Stimulated activated naive CD8-positive, alpha-beta T cell treated with anti-CD3 and anti-CD28 coated beads, Interleukin-15, Interleukin-2, amounts not matched to agents 100 U/mL and 50 U/mL, for 24 hours (primary cell): ENCODE measurements at places on chromosomes 4 and X.

DNA sequence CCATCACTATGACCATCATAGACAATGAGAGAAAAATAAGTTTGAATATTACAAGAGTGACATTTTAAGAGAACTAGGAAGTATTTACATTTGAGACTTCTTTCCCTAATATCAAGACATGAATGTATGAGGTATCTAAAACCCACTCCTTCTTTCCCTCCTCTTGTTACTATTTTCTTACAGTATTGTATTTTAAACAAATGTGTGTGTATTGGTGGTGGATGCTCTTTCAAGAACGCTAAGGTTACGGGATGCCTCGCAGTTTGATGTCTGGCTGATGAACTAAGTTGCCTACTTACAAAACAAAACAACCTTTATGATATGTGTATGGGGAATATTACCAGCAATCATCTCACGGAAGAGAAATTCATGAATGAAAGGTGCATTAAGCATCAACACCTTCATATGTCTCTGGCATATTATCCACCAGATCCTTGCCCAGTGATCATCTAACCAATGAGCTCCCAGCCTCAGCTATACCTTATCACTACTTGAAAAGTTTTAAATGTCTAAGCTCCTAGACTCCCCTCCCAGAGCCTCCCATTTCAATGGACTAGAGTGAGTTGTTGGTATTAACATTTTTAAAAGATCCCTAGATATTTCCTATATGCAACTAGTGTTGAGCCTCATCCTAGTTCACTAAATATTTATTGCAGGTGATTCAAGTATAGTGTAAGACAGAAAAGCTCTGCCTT lies 10.6 kb downstream of the AREG start:
- DNase-seq, result no peak

DNA sequence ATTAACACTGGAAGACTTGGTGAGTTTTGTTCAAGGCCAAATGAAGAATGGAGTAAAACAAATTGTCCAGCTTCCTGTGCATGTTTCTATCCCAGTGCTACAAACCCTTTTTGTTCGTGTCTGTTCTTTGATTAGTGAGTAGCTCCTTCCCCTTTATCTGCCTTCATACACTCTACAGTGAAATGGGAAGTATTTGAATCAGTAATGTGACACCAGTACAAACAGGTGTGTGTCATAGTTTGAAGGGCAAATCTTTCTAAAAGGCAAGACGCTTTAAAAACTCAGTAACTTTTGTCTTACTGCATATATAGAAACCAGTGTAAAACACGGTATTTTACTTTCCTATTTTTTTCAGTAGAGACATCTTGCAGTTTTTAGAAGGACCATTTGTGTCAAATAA lies 5.9 kb downstream of the ARHGEF38 start:
- DNase-seq, result no peak

GRCh38 chr4:26877961-26878360 lies 17.3 kb downstream of the STIM2 start:
- no peak for DNase-seq

GRCh38 chr4:90841676-90842075 lies 714.5 kb downstream of the CCSER1 start:
- DNase-seq, result no peak

DNA sequence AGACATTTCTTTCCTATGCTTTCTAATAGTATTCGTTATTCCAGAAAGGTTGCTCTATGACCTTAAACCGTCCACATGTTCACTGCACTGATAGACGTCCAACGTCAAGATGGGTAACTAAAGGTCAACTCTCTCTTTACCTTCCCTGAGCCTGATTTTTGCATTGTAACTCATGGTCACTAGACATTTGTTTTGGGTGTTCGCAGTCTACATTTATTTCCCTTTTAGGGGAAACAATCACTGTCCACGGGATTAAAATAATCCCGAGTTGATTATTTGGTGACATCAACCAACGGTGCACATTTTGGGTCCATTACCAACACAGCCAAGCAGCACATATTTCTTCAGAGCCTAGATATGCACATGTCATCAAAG lies 540 bp upstream of the HADH start:
- no peak for DNase-seq

DNA sequence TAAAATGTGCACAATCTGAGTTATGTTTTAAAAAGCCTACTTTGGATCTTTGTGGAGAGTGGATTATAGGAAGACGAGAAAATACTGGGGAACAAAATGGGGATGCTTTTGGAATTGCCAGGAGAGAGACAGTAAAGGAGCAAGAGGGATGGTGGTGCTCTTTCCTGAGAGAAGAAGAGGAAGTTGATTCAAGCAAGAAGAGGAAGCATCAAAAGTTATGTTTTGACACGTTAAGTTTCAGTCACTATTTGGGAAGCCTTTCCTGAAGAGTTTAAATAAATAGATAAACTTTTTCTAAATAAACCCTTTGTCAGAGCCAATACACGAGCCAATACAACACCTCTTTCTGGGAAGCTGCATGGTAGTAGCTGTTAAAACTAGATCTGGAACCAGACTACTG lies 394.1 kb downstream of the GALNTL6 start:
- DNase-seq, result no peak

DNA sequence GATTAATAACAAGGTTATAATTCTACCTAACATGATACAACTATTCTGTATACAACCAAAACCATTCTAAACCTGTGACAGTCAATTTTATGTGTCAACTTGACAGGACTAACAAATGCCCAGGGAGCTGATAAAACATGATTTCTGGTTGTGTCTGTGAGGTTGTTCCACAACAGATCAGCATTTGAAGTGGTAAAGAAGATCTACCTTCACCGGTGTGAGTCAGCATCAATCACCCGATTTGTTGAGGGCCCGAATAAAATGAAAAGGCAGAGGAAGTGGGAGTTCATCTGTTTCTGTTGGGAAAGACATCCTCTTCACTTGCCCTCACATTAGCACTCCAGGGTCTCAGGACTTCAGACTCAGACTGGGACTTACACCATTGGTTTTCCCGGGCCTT lies 187.9 kb downstream of the MAB21L2 start:
- no peak for DNase-seq

GRCh38 chr4:36292556-36293188 lies 11.3 kb downstream of the DTHD1 start:
- no peak for DNase-seq

- no peak for DNase-seq
These were observed 4.4 kb upstream of the PRDX4 start for GRCh38 chrX:23662853-23663252.

DNA sequence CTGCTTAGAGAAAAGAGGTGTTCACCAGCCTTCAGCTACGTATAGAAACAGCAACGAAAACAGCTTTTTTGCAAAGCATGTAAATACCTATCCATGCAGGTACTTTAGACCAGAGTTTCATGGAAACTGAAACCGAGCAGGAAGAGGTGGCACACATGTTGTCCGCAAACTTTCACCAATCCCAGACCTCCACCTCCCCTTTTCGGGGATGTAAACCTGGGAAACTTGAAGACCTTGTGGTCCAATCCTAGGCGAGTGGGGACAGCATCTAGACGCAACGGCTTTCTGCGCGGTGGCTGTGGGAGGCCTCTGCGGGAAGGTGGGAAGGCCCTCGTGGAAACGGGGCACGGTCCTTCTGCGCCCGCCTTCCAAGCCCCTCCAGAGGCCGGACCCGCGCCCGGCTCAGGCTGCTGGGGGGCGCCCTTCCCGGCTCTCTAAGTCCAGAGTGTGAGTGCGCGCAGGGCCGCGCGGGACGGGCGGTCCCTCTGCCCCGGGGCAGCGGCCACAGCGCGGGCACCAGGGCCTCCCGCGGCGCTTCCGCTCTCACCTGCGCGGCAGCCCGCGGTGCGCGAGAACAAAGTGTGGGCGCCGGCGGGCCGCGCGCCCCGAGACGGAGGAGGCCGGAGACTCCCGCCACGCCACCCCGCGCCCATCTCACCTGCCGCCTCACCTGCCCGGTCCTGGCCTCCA lies 830 bp upstream of the SHROOM2 start:
- no peak for DNase-seq

DNA sequence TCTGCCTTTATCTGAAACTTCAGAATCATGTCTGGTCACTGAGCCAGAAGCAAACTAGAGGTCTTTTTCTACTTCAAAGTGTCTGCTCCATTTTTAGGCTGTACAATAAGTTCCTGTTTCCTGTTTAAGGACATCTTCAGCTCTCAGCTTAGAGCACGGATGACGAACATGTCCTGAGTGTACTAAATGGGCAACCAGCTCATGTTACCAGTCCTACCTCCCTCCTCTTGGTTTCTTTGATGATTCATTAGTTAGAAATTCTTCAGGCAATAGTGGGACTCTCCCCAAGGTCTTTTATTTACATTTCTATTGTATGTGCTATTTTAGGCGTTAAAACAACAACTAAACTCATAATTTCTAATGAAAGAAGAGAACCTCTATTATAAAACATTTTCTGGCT lies 58.0 kb downstream of the ENPEP start:
- no peak for DNase-seq

DNA sequence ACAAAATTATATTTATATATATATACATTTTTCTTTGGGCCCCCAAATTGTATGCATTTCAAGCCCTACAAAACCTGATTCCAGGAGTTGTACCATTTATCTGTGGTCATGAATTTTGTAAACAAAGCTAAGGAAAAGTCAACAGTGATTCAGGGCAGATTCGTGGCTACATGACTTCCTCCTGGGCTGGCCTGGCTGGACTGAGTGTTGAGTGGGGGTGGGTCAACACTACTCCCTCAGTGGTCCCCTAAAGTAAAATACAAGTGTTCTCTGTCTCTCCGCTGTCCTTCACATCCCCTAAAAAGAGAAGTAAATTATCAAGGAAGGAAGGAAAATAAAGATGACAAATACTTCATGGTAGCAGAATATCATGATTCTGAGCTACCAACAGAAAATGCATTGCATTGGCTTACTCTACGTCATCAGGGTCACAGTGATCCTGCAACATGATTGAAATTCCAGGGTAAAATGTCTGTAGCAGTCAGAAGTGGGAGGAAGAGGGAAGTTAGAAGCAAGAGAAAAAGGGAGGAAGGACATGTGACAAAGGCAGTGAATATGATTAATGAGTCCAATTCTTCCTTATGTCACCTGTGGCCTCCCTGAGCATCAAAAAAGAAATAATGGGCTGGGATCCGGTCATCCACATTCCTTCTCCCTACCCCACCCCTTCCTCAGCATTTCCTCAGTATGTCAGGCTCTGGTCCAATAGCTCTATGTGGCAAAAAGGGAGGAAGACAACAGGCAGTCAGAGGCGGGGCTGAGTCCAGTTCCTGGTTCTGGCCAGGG lies 42.4 kb upstream of the MYOZ2 start:
- no peak for DNase-seq

DNA sequence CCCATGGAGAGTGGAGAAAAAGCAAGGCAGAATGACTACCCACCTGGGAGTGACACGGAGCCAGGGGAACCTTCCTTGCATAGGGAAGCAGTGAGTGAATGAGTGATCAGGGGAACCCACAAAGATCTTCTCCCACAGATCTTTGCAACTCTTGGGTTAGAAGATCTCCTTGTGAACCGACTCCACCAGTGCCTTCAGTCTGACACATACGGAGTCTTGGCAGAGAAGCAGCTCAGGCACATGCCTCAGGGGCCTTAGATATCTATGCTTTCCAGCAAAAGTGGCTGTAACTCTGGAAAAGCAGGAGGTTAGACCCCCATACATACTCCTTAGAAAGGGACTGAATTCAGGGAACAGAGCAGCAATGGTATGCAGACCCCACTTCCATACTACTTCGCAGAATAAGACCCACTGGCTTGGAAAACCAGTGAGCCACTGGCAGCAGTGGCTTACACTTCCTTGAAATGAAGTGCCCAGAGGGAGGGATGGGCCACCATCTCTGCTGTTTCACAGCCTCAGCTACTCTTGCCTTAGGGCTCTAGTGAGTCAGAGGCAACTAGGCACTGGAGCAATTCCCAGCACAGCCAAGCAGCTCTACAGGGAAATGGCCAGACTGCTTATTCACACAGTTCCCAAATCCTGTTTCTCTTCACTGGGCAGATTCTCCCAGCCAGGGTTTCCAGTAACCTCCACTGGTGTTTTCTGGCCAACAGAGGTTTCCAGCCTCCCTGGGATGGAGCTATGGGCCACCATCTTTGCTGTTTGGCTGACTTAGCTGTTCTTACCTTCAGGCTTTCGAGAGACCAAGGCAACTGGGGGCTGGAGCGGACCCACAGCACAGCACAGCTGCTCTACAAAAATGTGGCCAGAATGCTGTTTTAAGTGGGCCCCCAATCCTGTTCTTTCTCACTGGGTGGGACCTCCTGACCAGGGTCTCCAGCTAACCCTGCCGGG lies 82.8 kb upstream of the TCEAL2 start:
- DNase-seq, result no peak

GRCh38 chr4:4406455-4407298 lies 19.8 kb downstream of the NSG1 start:
- DNase-seq, result no peak

DNA sequence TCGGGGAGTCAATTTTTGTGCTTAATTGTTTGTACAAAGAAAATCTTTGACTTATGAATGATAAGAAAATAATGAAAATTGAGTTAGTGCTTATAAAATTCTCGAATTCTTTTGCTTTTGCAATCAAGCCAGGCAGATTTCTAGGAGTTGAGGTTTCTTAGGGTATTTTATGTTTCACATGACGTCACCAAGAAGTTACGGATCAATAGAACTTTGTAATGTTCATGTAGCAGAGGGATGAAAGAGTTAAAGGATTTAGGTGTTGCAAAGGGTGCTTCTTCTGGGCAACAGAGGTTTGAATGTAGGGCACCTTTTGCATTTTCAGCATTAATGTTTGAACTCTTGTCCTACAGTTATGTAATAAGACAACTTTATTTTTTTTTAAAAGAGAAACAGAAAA lies 19.4 kb downstream of the GBA3 start:
- DNase-seq, result no peak

DNA sequence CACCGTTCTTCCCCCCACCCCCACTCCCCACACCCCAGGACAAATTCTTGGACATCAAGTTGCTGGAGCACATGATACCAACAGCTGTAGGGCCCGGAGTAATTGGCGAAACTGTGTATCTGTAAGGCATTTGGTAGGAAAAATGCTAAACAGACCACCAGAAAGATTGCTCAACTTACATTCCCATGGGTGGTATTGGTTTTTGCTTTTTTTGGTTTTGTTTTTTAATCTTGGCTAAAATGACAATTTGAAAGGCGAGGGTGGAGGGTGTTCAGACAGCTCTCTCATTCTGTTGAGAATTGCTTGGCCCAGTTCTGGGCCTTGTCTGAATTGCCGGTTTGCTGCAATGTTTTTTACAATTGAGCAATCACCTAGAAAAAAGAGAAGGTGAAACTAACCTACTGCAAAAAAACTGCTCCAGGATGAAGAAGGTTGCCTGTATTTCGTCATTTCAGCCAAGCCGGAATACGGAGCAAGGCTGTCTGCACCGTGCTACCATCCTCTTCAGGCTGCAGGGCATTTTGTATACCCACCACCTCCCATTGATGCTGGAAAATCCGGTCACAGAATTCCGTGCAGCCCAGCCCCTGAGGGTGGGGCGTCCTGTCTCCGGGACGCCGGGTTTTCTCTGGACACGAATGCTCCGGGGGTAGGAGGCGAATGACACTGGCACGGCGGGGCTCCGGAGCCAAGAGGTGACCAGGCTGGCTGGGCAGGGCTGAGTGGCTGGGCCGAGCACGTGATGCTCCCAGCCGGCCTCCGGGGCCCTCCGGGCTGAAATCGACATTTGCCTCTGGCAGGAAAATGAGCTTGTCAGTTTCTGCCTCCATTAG lies at the start of gene CLCN4:
CLCN4 (plus strand) TSS at position 777 of the 833 bp plus-strand sequence. CDS start 28,058 bp downstream, outside the sequence.
- DNase-seq, result no peak

GRCh38 chr4:83356899-83357661 lies 22.4 kb upstream of the HPSE start:
- DNase-seq, result no peak
